Gastroesophageal sphincter (tissue), 4 donors: ENCODE measurements at places on chromosomes 13 and 19.

GRCh38 chr13:75927183-75927669, 291.1 kb downstream of the LMO7 start:
- no peak for ATAC-seq

GRCh38 chr19:10189616-10190015, 5.1 kb downstream of the DNMT1 start:
- no peak for ATAC-seq

DNA sequence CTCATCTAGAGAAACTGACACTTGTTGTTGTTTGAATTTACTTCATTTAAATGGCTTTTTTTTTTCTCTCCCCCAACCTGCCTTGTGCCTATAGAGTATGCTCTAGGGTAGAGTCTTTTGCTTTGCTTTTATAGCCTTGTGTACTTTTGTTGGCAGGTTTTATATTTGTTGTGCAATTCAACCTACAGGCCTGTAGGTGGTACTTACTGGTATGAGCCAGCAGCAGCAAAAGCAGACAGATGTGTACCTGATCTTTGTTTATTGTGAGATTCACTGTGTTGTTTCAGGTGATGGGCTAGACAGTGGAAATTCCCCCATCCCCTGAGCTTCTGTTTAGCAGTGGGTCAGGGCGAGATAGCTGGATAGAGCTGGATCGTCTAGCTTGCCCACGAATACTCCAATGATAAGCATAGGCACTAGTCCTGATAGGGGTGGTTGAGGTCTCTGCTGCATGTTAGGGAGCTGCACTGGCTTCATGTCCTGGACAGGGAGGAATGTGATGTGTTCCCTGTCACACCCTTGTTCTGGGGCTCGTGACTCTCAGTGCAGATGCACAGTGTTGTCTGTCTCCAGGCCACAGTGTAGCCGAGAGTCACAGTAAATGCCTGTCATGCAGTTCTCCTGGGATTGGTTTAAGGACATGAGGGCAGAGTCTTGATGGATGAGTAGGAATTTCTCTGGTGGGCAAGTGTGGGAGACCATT, 21.3 kb downstream of the DNAJC3 start:
- no peak for ATAC-seq

- ATAC-seq, result no peak
Observed at GRCh38 chr19:46776927-46777911, 11.2 kb downstream of the SLC1A5 start.

- peak; percentile 19 for ATAC-seq
Observed at GRCh38 chr19:7250951-7251350, 43.3 kb downstream of the INSR start.

DNA sequence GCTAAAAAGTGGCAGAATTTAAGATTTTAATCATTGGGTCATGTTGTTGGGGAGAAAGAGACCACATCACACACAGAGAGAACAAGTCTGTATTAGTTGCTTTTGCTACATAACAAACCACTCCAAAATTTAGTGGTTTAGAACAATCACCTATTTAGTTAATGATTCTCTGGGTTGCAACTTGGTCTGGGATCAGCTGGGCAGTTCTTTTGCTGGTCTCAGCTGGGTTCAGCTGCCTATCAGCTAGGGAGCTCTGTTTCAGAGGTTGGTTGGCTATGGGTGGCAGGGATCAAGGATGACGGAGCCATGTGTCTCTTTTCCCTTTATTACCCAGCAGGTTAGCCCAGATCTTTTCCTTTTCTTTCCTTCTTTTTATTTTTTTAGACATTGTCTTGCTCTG, 8.9 kb downstream of the PINLYP start:
- ATAC-seq, result no peak

- peak; percentile 50 for ATAC-seq
Observed at GRCh38 chr13:26425443-26426358, 131.8 kb upstream of the WASF3 start.

- ATAC-seq, result no peak
Observed at GRCh38 chr19:48858984-48859710, 9.3 kb downstream of the PLEKHA4 start.

- ATAC-seq, result peak; percentile 93
Observed at GRCh38 chr13:51764184-51765141, 39.5 kb downstream of the DHRS12 start.

GRCh38 chr19:48726556-48726955, 7.0 kb upstream of the MAMSTR start:
- ATAC-seq, result peak; percentile 2

DNA sequence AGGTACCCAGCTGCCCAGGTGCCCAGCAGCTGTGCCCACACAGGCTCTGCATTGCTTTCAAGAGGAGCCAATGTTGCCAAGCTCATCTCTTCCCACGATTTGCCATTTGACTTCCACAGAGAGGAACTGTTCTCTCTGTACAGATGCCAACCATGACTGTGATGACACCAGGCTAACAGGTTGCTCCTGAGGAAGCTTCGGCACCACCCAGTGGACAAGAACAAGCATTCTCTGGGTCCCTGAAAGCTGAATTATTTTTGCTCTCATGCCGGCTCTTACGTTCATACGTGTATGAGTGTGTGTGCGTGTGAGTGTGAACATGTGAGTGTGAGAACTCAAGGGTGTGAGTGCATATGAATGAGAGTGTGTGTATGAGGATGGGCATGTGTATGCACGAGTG, 535.2 kb downstream of the LIG4 start:
- no peak for ATAC-seq

GRCh38 chr19:19160461-19161035, 9.5 kb downstream of the MEF2B start:
- no peak for ATAC-seq

GRCh38 chr13:64480672-64481071, 2749.5 kb downstream of the PCDH9 start:
- no peak for ATAC-seq

DNA sequence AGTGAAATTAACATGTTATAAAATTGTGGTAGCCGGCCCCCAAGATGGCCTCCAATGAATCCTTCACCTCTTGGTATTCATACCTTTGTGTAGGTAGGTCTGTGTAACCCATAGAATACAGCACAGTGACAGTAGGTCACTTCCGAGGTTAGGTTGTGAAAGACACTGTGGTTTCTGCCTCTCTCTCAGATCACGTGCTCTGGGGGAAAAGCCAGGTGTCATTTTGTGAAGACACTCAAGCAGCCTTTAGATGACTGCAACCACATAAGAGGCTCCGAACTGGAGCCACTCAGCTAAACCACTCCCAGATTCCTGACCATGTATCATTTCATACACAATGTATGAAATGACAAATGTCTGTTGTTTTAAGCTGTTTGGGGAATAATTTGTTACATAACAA, 9.8 kb upstream of the USPL1 start:
- ATAC-seq, result no peak

- ATAC-seq, result no peak
Observed at GRCh38 chr19:39765091-39766076, 13.3 kb upstream of the LEUTX start.

- ATAC-seq, result no peak
Observed at GRCh38 chr13:34155931-34156607, 338.1 kb downstream of the RFC3 start.

DNA sequence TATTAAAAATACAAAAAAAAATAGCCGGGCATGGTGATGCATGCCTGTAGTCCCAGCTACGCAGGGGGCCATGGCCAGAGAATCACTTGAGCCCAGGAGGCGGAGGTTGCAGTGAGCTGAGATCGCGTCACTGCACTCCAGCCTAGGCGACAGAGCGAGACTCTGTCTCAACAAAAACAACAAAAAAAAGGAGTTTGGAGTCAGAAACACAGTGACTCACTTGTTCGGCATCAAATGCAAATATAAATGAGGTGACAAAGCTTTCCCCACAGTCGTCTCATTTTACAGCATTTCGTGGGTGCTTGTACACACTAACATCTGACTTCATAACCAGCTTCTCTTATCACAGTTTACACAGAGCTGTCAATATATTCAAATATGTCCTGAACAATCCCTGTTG, 11.0 kb downstream of the ZNF665 start:
- ATAC-seq, result no peak

DNA sequence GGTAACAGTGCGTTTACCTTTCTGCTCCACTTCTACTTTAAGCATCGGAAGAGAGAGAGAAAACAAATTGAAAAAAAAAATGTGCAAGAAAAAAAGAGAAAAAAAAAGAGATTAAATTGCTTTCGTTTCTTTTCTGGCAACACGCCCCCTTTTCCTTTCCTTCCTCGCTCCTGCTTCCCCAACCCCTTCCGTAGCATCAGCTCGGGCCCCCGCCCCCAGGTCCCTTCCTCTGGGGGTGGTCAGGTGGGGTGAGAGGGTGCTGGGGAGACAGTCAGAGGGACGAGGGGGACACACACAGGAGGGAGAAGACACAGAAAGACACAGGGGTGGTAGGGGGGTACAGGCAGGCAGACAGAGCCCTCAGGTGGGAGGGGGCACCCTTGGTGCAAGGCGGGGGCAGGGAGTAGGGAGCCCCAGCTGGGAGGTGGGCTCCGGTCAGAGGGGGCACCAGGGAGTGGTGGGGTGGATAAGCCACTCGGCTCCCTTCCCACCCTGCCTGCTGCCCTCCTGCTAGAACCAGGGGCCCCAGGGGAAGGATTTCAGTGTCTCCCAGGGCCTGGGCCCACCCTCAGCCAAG, 30.7 kb upstream of the ASF1B start:
- no peak for ATAC-seq

- ATAC-seq, result no peak
Observed at GRCh38 chr13:32233062-32233461, 82.1 kb downstream of the ZAR1L start.

DNA sequence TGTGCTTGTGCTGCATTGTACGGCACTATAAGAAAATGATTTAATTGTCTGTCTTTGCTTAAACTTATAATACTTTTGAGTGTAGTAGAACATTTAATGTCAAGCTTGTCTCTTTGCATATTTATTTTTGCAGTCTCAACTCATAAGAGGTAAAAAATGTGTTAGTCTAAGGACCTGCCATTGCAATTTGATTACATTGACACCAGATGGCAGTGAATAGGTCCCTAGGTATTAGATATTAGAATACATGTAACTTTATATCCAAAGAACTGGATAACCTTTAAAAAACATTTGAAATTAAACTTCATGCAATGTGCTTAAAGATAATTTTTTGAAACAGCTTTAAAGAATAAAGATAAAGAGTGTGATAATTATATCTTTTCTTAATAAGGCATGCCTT, 1421.3 kb downstream of the OLFM4 start:
- no peak for ATAC-seq

GRCh38 chr13:110228936-110229904, 77.7 kb downstream of the COL4A1 start:
- ATAC-seq, result no peak

GRCh38 chr19:2699413-2700140, 2.9 kb downstream of the GNG7 start:
- ATAC-seq, result no peak

DNA sequence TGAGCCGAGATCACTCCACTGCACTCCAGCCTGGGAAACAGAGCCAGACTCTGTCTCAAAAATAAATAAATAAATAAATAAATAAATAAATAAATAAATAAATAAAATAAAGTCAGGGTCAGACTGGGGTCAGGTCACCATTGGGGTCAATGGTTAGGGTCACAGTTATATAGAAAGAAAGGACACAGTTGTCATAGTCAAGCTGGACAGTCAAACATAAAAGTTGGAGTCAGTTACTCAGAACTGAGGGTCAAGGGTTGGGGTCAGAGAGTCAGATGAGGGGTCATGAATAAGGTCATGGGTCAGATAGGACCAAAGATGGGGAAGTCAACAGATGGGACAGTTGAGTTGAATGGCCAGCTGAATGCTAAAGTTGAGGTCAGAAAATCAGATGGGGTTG, 16.7 kb upstream of the EPOR start:
- no peak for ATAC-seq

GRCh38 chr13:76677043-76677442, 209.2 kb downstream of the KCTD12 start:
- ATAC-seq, result peak; percentile 51

DNA sequence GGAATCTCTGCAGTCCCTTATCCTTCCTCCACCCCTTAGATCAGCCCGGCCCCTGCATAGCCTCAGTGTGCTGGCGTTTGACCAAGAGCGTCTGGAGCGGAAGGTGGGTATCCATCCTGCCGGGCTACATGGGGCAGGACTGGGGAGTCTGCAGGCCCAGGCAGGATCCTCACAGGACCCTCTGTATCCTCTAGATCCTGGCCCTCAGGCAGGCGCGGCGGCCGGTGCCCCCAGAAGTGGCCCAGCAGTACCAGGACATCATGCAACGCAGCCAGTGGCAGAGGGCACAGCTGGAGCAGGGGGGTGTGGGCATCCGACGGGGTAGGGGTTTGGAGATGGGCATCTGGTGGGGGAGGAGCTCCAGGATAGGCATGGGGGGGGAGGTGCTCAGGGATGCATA, 8.9 kb downstream of the PODNL1 start:
- no peak for ATAC-seq

GRCh38 chr13:44211286-44211685, 162.3 kb upstream of the SERP2 start:
- peak; percentile 42 for ATAC-seq

- no peak for ATAC-seq
Observed at GRCh38 chr19:31332096-31332495, 17.1 kb downstream of the TSHZ3 start.

DNA sequence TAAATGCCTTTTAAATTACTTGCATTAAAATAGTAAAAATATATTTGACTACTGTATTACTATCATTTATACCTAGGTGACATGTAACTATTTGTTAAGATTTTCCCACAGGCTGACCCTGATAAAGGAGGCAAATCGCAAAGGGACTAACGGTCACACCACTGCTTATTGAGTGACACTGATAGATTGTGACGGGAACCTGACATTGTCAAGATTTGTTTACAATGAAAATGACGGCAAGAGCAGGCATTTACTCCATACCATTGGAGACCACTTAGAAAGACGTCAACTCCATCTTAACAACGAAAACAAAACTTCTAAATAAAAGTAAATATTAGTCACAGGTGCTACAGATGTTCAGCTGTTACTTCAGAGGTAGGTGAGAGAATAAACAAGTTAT, 289.0 kb downstream of the DACH1 start:
- no peak for ATAC-seq

- ATAC-seq, result no peak
Observed at GRCh38 chr13:92806215-92806614, 420.4 kb upstream of the GPC6 start.

GRCh38 chr19:39845584-39845932, 621 bp downstream of the FBL start:
- ATAC-seq, result no peak

GRCh38 chr13:44155422-44156293, 218.0 kb upstream of the SERP2 start:
- ATAC-seq, result peak; percentile 72

DNA sequence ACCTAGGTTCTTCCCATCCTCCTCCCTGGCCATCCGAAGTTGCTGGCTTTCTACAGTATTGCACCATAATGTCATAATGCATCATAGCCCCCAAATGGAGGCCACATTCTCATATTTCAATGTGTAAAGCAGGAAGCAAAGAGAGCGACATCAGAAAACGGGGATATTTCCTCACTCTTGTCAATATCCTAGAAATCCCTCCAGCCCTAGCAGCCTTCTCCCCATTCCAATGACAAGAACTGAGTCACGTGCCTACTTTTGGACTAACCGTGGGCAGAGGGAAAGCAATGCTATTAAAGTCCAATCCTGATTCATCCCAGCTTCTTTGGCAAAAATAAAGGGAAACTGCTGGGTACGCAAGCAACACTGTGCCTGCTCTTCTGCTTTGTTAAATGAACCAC, 4.3 kb upstream of the RAP2A start:
- ATAC-seq, result no peak
